SHP77 treated with DMSO at 0.1 percent for 48 hours (cell line): ENCODE measurements at places on chromosomes 11 and 22.
A peak's percentile ranks its signal among the peaks of the same experiment; 100 is the strongest.

GRCh38 chr22:28029201-28029948 is 110.3 kb upstream of the PITPNB start:
- DNase-seq: peak; percentile 81

- DNase-seq: no peak
Measured at GRCh38 chr22:48371391-48371790, 1456.3 kb downstream of the BRD1 start.

GRCh38 chr22:37012262-37012904 is 6.9 kb downstream of the TST start:
- DNase-seq: no peak

DNA sequence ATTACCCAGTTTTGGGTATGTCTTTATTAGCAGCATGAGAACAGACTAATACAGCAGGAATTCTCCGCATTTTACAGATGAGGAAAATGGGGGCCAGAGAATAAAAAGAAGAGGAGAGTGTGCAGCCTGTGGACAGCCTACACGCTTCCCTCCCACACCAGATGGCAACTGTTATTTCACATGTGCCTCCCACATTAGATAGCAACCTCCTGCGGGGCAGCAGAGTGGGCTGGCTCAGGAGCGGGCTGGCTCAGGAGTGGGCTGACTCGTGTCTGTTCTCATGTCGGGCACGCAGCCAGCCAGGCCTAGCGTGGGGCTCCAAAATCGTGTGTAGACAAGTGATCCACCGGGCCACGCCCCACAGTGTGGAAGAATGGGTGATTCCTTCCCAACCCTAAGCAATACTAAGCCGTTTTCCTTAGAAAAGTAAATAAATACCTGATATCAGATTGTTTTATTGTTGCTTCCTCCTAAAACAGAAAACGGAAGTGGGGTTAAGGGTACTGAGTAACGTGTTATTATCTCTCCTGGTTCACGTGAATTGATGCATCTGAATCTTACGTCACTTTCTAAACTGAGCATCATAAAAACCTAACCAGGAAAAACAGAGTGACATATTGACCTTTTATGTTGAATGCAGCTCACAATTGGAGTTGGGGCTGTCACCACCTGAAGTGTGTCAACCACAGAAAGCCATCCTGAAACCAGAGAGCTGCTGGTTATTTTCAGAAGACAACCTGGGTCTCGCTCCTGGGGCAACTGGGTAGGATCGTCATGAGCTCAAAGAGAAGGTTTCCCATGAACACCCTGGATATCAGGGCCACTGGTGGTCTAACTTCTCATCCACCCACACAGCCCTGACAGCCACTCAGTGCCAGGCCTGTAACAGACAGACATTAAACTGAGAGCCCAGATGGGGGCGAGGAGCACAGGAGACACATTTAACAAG is 3.3 kb downstream of the TTLL1 start:
- no peak for DNase-seq

DNA sequence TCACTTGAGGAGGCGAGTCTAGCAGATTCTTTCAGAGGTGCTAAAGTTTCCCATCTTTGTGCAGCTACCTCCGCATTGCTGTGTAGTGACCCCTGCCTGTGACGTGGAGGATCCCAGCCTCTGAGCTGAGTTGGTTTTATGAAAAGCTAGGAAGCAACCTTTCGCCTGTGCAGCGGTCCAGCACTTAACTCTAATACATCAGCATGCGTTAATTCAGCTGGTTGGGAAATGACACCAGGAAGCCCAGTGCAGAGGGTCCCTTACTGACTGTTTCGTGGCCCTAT is 8.9 kb upstream of the SAMM50 start:
- DNase-seq: no peak

GRCh38 chr11:29328961-29329441 is 687.8 kb downstream of the KCNA4 start:
- no peak for DNase-seq

GRCh38 chr11:111119751-111120150 is 125.8 kb upstream of the POU2AF2 start:
- no peak for DNase-seq

- no peak for DNase-seq
Measured at GRCh38 chr22:46721501-46722085, 16.5 kb downstream of the CERK start.

DNA sequence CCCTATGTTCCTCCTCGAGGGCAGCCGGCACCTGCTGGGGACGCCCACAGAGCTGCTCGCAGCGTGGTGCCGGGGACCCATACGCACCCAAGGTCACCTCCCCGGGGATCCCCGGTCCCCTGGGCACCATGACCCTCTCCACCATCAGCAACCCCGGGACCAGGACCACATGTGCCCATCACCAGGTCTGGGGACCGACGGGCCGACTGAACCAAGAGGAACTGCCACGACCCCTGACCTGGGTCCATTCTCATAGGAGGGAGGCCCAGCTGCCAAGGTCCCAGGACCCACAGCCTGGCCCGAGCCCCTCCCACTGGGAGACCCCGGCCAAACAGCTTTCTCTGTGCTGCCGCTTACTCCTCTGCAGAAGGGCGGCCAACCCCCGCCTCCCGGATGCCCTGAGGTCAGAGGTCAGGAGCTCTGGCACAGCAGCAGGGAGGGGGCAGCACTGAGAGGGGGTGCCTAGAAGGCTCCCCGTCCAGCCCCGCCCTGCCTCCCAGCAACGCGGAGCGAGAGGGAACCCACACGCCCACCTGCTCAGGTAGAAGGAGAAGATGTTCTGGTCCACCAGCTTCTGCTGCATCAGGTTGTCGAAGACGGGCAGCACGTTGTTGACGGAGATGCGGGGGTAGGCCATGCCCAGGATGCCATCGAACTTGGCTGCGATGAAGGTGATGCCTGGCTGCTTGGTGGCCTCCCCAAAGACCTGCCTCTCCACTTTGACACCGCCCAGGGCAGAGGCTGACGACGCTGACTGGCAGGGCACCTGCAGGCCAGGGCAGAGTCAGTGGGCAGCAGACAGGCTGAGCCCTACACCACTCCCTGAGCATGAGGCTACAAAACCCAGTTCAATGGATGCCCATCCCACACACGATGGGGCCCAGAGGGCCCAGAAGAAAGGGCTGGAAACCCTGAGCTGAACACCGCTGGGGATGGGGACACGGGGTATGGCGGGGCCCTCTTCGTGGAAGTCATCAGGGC is 6.6 kb downstream of the CTSD start:
- DNase-seq: no peak

DNA sequence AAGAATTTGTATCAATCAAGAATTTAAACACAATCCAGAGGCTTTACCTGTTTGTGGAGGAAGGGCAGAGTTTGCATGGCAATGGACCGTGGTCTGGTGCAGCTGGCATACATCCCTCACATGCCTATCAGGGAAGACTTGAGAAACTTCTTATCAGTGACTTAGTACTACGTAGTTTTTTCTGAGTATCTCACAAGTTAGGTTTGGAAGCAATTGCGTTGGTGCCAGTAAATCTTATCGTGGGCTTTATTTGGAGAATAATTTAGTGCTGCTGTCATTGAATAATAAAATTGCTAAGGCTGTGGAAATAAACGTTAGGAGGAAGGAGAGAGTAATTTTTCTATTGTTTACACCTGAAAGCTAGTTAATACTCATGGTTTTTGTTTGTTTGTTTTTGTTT is 72.3 kb downstream of the PRMT3 start:
- no peak for DNase-seq

GRCh38 chr11:69867076-69868005 is 48.1 kb upstream of the FGF3 start:
- peak; percentile 36 for DNase-seq

GRCh38 chr11:69542314-69543168 is 61.1 kb downstream of the LINC01488 start:
- DNase-seq: no peak
